ENCODE measurements at places on chromosomes 16 and 17.

- DNase-seq, result no peak
Measured at GRCh38 chr16:22787466-22788192, 26.3 kb upstream of the HS3ST2 start.

DNA sequence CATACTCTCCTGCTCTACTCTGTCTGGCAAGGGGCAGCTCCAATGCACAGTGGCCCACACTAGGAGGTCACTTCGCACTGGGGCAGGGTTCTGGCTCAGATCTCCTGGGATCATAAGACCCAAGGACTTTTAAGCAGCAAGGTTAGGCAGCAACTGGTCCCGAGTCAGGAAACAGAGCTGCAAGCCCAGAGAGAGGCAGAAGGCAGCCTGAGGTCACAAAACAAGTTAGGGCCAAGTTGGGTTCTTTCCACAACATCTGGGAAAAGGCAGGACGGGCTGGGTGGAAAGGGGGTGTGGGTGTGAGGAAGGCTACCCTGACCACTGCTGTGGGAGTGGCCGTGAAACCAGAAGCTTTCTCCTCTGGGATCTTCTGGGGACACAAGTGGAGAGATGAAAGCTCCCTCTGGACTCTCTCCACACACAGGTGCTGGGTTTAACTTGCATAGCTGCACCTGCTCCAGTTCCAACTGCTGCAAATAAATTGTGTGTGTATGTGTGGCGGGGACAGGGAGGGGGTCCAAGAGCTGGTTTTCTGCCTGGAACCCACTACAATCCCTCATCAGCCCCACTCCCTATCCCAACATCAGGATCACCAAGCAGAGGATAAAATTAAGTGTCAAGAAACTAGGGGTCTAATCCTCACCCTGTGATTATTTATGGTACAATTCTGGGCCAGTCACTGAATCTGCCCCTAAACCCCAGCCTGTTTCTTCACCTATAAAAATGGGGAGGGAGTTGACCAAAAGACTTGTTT lies 8.0 kb upstream of the TSPOAP1 start:
- no peak for DNase-seq

GRCh38 chr16:84132527-84133285 lies 12.3 kb downstream of the HSDL1 start:
- DNase-seq, result no peak

DNA sequence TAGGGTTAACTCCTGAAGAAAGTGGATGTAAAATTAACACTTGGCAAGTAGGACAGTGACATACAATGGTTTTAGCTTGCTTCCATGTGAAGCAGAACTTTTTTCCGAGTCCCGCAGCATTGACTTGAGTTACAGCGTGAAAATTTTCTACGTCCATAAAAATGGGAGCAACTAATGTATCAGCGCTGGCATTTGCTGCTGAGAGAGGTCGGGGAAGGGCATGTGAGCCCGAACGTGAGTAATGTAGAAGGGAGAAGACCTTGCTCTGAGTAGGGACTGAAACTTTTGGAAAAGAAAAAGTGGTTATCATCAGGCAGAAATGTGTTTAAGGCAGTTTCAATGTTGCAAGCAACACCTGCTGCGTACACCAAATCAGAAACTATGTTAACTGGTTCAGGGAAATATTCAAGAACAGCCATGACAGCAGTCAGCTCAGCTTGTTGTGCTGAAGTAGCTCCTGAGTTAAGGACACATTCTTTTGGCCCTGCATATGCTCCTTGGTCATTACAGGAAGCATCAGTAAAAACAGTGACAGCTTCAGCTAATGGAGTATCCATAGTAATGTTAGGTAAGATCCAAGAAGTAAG lies 70.9 kb upstream of the ARL4D start:
- DNase-seq, result no peak

DNA sequence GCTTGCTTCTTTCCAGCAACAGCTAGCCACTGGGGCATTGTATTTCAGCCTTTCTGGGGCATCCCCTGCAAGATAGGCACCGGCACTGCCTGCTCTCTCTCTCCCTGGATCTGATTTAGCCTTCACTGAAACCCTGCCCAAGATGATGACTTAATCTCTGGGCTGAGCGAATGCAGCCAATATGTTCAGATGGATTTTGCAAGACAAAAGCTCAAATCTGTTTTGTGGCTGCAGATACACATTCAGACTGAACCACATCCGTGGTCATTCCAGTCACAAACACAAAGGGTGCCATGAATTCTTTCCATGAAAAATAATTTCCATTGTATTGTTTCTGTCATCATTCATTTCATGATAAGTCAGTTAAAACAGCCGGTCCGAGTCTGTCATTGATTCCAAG lies 24.2 kb downstream of the SOST start:
- no peak for DNase-seq

GRCh38 chr17:81808778-81809555 lies 5.0 kb downstream of the GCGR start:
- DNase-seq, result no peak

GRCh38 chr16:30889721-30890120 lies 4.2 kb downstream of the BCL7C start:
- no peak for DNase-seq

DNA sequence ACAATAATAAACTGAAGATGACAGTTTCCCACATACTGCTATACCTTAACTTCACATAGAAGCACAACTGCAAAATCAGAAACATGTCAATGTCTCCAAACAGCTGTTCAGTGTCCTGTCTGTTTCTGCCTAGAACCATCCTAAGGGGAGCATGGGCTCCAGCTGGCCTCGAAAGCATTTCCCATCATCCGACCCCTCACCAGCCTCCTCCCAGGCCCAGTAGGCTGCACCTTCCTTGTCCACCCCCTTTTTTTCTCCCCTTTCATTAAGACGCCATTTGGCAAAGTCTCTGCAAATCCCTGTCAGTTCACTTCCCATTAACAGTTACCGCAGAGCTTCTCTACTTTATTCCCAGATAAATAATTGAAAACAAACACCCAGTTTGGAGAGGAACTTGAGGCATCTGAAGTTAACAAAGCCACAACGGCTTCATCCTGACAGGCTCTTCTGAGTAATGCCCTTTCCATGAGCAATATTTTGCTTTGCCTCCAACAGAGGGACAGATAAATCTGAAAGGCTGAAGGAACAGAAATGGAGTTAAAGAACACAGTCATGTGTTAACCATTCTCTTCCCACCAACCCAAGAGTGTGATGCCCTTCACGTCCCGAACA lies 65.3 kb downstream of the SLC39A11 start:
- DNase-seq, result no peak

GRCh38 chr16:14196011-14196410 lies 124.9 kb downstream of the MRTFB start:
- DNase-seq, result no peak

GRCh38 chr16:47284999-47285398 lies 141.3 kb upstream of the NETO2 start:
- DNase-seq, result no peak

DNA sequence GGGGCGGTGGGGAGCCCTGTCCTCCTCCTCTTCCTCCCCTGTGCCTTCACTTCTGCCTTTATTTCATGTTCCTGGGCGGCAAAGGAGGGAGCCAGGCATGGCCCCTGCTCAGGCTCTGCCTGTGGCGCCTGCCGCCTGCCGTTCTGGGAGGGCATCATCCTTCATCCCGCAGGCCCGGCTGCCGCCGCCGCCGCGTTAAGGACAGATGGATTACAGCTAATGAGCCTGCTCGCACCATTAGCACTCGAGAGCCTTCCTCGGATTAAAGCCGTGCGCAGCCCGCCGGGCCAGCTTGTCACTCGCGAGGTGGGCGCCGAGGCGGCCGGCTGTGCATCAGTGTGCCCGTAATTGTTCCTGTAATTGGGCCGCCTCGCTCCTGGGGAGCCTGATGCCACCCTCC lies 127.7 kb upstream of the GSE1 start:
- DNase-seq, result no peak

DNA sequence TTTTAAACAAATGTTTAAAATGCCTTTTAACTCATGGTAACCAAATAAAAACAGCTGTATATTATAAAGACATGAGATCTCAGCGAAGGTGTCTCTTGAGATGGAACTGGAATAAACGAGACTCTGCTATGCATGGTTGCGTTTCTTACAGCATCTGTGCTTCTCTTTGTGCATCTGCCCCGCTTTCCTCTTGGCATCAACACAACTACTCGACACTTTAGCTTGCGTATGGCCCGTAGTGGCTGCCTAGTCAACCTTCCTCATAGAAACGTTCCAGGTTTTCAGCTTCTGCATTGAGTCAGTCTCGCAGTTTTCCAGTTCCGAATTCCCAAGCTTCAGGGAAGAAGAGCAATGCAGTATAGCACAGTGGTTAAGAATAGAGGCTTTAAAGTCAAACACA lies 214.9 kb downstream of the CEP112 start:
- no peak for DNase-seq

- DNase-seq, result peak; percentile 74
Measured at GRCh38 chr16:46621006-46621933, at the start of gene SHCBP1. TSS of gene SHCBP1 (minus strand) at chr16:46621379. CDS start at chr16:46621359, 20 bp downstream.

GRCh38 chr17:47605011-47605410 lies 44.7 kb upstream of the KPNB1 start:
- DNase-seq, result no peak

GRCh38 chr16:84677849-84678248 lies 22.0 kb upstream of the USP10 start:
- no peak for DNase-seq

DNA sequence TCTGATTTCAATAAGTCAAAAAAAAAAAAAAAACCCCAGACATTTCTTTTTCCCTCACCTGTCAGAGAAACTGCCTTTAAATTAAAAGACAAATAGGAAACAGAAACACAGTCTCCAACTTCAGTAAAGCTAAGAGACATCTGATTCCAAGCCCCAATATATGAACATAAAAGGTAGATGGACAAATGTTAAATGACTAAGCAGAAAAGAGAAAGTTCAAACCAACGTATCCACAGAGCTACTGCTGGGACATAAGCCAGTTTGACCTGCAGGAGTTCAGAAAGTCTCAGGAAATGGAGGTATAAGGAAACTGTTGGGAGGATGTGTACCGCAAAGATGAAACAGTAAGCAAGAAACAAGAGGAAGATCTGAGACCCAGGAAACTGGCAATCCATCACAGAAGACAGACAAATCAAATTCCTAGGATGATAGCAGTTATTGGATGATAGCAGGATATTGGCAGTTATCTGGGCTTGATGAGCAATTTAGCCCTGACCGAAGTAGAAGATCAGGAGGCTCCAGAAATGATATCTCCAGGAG lies 135.0 kb downstream of the BRIP1 start:
- no peak for DNase-seq

DNA sequence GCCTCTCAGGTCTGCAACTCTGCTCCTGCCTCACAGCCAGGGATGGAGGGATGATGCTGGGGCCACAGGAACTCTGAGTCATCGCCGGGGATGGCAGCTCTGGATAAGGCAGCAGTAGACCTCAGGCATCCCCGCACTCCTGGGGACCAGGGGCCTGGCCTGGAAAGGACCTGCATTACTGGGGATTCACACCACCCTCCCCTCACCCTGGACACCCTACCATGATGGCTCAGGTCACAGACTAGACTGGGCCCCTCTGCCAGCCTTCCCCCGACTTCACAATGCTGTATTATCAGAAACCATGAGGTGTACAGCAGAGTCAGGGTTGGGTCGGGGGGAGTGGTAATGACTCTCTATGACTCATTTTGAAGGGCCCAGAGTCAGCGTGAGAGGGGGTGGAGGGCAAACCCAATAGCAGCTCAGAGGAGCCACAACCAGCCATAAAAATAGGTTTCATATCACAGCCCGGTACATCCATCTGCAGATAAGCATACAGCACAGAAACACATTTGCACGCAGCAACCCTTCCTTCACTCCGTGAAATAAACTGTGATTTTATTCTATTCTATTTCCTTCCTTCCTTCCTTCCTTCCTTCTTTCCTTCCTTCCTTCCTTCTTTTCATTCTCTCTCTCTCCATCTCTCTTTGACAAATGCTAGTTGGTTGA lies 28.8 kb downstream of the DYNLRB2 start:
- no peak for DNase-seq

DNA sequence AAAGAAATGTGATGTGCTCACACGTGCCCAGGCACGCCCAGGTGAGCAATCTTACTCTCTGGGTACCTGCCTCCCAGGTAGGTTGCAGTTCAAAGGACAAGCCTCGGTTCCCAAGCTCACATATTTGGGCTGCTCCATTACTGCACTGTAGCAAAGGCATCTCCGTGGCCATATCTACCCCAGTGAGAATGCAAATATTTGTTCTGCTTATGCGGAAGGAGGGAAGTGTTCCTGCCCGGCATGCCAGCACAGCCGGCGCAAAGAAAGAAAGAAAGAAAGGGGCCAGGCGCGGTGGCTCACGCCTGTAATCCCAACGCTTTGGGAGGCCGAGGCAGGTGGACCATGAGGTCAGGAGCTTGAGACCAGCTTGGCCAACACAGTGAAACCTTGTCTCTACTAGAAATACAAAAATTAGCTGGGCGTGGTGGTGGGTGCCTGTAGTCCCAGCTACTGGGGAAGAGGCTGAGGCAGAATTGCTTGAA lies 30.7 kb downstream of the SLC43A2 start:
- no peak for DNase-seq

GRCh38 chr16:86222547-86222946 lies 287.8 kb upstream of the FOXF1 start:
- no peak for DNase-seq

GRCh38 chr17:2177235-2177811 lies 122.4 kb downstream of the HIC1 start:
- DNase-seq, result no peak

DNA sequence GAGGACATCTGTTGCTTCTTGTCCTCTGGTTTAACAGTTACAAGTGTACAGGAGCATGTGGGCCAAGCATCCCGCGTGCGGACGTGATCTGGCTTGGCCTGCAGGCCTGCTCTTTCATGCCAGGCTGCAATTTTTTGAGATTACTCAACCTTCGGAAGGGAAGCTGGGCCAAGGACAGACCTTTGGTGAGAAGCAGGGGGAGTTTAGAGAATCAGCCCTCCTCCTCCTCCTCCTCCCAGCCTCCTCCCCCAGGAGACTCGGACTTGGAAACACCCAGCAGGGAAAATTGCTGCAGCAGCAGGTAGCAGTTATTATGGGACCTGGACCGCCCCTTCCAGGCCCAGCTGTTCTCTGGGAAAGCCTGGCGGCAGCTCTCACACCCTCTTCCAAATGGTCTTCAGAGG lies 5.1 kb upstream of the KLHL36 start:
- DNase-seq, result no peak

- no peak for DNase-seq
Measured at GRCh38 chr17:27810211-27810901, 10.0 kb upstream of the NOS2 start.

- DNase-seq, result no peak
Measured at GRCh38 chr16:72983728-72984350, 64.1 kb downstream of the ZFHX3 start.

DNA sequence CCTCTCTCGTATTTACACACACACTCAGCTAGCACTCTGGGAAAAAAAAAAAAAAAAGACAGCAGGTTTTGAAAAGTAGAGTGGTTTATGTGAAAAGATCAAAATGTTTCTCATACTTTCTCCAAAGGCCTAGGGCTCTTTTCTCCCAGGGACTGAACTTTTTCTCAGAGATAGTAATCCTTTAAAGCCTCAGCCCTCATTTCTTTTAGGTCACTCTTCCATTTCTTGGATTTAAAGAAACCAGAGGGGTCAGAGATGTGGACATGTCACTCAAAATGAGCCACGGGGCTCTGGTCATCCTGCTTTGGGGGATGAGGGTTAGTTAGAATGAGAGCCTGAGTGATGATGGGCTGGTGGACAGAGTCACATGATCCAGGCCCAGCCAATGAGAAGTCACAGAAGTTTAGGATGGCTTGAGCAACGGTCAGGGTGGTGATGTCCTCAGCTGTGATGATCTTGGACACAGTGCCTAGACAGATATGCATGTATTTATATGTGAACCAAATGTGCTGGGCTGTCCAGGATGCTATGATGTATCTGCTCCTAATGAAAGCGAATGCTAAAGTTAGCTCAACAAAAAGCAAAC lies 33.7 kb upstream of the AXIN2 start:
- DNase-seq, result no peak
